D721Med (cell line): ENCODE measurements at places on chromosomes 3 and 15.

- DNase-seq: no peak
Observed at GRCh38 chr3:77251136-77251535, 211.2 kb downstream of the ROBO2 start.

DNA sequence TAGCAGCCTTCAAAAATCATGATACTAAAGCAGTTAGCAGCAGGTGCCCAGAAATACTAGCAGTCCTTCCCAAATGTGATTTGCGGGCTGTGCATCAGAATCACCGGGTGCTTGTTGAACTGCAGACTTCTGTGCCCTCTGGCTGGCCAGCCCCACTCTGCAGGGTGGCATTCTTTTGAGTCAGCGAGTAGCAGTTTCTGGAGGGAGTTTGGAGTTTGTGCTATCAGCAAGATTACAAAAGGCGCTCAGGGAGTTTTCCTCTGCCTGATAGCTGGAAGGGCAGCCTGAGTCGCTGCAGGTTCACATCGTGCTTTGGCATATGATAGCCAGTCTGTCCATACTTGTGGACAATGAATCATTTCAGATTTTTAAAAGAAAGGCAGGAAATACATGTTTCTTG lies 57.6 kb downstream of the CLDN11 start:
- no peak for DNase-seq

GRCh38 chr3:40308725-40309417 lies 636 bp upstream of the EIF1B start:
- no peak for DNase-seq

DNA sequence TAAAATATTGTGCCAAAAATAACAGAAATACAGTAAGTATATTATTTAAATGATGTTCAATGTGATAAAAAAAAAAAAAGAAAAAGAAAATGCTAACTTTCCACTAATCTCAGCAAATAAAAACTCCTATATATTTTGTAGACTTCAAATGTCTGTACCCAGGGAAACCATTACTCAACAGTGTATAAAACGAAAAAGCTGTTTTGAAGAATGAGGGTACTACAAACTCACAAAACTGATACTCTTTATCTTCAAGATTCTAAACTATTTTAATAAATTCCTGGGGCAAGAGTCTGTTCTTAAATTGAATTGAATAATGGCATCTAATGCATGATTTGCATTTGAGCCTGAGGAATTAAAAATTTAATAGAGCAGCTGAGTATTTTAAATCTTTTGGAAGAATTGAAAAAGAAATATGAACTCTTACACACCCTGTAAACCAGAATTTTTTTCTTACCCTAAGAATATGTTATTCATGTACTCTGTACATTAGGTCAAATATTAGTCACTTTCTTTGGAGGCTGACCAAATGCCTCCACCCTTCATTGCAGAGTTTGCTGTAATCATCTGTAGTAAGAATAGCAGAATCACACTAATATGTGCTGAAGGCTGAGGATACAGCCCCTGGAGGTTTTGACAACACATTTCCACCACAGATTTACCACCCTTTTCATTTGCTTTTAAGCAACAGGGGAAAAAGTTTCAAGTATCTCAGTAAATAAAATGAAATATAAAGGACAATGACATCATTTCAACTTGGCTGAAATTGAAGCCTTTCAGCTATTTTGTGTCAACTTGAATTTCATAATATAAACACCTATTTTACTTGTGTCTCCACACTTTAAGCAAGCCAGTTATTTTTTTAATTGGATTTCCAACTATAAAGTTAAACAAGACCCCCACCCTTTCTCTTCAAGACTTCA lies 79.7 kb downstream of the FBN1 start:
- no peak for DNase-seq

GRCh38 chr15:42152196-42152920 lies 4.1 kb downstream of the PLA2G4F start:
- no peak for DNase-seq

GRCh38 chr3:156788846-156789245 lies 37.3 kb upstream of the LEKR1 start:
- no peak for DNase-seq
